Activated T-helper 9 cell treated with anti-CD3 and anti-CD28 coated beads, Interleukin-2, amount 50 U/mL, for 16 hours (primary cell): ENCODE measurements at places on chromosomes 12 and 14.

DNA sequence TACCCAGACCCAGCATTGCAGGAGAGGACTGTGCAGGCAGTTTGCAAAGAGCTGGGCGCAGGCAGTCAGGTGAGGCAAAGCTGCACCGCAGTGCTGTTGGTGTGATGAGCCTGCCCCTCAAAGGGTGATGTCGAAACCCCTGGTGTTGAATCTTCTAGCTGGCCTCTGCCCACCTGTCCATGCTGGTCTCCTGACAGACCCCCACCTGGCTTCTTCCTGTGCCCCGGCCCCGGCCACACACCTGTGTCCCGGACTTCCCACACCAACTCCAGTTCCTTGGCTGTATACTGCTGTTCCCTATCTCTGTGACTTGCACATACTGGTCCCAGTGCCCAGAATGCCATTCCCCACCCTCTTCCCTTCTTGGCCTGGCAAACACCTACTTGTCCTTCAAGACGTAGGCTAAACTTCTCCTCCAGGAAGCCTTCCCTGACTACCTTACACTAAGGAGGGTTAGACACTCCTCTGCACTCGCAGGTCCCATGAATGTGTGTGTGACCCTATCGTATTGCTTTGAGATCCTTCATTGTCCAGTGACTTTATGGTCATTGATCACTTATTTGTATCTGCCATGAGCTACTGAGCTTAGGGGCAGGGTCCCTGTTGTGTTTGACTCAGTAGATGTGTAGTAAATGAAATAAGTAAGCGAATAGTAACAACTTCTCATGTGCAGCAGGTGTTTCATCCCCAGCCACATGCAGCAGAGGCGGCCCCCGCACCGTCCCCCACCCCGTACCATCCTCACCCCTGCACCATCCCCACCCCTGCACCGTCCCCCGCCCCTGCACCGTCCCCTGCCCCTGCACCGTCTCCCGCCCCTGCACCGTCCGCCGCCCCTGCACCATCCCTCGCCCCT is 37.4 kb downstream of the ESRRB start:
- no peak for DNase-seq

DNA sequence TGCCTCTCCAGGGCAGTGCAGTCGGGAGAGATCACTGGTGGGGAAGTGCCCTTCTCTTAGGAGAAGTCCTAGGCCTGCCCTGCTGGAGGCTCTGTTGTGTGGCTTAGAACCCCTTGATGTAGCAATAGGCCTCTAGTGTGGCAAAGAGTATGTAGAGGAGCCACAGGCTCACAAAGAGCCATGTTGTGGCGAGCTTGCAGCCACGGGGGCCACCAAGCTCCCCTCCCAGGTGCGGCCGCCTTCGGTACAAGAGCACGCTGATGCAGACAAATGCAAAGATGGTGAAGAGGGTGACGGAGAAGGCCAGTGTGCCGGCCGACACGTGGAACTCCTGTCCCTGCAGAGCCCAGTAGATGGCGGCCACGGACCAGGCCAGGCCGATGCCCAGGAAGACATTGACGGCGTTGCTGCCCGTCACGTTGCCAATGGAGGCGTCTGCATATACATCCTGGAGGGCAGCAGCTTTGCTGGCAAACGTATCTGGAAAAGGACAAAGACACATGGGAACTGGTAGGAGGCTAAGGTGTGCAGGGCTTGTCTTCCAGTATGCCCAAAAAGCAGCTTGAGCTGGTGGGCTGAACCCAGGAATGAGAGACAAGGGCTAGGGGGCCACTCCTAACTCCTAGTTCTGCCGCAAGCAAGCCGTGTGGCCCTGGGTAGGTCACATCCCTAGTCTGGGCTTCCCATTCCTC is 142.8 kb downstream of the SLC8A3 start:
- no peak for DNase-seq

DNA sequence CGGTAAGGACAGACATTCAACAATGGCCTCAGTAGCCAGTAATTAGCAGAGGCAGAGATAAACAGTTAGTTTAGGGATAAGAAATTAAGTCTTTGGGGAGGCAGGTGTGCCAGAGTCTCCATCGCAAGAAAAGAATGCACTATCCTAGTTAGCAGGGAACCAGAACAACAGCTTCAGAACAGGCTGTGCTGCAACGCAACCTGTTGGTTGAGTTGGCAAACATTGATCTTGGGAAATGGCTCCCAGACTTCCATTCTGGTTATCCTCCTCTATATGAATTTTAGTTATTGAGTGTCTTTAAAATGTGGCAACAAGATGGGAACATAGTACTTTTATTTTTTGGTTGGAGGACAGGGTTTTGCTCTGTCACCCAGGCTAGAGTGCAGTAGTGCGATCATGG is 12.3 kb upstream of the LEMD3 start:
- no peak for DNase-seq

DNA sequence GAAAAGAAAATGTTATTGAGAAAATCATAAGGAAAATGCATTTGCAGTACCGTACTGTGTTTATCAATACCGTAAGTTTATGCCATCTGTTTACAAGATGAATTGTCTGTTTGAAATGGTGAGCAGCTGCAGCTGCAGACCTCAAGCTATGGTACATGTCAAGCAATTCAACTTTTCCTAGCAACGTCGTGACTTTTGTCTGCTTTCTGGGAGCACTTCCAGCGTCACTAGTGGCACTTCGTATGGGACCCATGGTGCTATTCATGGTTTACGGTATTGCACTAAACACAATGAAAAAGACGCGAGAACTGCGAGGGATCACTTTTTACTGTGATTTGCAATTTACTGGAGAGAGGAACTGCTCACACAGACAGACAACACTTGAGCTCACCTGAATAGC is 160.8 kb downstream of the UNC79 start:
- no peak for DNase-seq

GRCh38 chr12:32920506-32921085 is 24.0 kb upstream of the PKP2 start:
- no peak for DNase-seq

DNA sequence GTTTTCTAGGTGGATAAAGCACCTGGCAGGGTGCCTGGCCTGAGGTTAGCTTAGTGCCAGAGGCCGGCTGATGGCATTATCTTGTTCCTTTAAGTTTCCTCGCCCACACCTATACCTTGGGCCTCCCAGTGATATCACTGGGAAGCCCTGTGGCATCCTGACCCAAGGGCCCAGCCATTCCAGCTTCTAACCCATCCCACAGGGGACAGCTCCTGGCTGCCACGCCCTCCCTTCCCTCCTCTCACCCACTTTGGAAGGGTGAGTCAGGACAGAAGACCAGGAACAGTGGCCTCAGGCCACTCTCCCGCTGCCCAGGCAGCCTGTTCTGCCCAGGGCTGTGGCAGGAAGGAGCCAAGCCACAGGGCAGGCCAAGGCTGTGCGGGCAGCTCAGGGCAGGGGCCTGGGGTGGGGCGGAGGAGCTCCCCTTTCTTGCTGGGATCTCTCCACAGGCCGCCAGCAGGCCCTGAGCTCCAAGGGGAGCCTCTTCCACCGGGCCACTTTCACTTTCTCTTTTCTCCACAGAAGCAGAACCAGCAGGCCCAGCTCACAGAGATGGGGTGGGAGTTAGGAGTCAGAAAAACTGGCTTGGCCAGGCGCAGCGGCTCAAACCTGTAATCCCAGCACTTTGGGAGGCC is 75.1 kb downstream of the IRF2BPL start:
- peak; percentile 22 for DNase-seq

DNA sequence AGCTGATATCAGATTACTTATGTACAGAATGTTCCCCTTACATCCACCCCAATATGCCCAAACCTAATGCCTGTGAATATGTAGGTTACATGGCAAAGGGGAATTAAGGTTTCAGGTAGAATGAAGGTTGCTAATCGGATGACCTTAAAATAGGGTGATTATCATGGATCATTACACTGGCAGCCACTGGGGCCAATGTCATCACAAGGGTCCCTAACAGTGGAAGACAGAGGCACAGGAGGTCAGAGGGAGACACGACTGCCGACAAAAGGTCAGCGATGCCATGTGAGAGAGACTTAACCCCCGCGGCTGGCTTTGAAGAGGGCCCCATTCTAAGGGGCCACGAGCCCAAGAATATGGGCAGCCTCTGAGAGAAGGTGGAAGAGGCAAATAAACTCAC is 106.8 kb upstream of the EVL start:
- no peak for DNase-seq

DNA sequence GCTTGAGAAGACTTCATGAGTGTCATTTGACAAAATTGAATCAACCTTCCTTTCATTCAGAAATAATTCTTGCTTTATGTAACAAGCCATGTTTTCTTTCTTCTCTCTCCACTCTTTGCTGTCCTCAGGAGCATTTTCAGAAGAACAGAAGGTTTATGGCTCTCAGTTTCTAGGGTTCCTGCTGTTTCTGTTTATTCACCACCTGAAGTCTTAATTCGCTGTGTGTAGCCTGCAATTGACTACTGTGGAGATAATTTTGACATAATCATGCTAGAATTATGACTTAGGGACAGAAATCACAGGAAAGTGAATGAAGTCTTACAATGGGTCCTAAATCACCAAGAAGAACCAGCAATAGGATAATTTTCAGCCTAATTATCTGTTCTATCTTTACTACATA is 7.2 kb upstream of the PLEKHG7 start:
- DNase-seq: no peak

DNA sequence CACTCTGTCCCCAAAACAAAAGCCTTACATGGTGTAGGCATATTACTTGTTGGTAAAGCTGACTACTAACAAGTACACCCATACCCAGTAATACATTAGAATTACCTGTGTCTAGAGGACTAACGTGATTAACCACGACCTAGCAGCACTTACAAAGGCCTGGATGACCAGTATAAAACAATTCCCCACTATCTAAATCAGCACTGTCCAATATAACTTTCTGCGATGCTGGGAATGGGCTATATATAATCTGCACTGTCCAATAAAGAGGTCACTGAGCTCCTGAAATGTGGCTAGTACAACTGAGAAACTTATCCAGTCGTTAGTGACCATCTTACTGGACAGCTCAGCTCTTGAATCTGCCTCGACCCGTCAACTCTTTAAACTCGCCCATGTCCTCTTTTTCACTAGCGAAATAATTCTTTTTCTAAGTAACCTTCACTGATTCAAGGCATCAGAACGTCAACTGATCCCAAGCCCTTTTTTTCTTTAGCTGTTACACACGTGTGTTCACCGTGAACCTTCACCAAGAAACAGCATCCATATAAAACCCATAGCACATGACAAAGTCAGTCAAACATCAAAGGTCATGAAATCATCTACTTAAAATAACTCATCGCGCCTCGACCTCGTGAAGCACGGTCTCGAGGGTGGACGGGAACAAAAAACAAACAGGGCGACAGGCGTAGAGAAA is 905 bp upstream of the CIPC start:
- DNase-seq: no peak

GRCh38 chr12:54572881-54573280 is 15.6 kb downstream of the PPP1R1A start:
- no peak for DNase-seq

DNA sequence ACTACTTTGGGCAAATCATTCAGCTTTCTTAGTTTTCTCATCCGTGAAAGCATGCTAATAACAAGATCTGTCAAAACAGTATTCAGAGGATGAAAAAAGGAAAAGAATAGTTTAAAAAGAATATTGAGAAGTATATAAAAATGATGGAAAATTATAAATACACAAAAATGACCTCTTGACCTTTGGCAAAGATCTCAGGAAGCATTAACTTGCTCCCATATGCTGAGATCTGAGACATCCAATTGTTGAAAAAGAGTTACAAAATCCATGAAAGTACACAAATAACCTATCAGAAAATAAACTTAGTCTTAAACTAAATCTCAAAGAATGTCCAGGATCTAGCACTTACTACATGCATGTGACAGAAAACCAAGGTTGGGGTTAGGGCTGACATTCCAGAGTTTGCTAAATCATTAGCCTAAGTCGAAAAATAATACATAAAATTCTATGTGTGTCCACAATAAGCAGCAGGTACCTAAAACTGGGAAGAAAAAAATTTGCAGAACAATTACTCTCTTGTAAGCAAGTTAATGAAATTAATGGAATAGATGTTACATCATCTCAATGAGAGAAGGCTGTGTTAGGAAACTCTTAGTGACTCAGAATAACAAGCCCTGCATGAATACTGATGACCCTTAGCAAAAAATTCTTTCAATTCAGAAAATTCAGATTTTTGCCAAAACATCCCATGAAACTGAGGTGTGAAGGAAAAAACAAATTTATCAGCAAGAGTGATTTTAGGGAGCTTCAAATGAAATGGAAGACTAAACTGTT is 3.4 kb downstream of the PAH start:
- DNase-seq: no peak

DNA sequence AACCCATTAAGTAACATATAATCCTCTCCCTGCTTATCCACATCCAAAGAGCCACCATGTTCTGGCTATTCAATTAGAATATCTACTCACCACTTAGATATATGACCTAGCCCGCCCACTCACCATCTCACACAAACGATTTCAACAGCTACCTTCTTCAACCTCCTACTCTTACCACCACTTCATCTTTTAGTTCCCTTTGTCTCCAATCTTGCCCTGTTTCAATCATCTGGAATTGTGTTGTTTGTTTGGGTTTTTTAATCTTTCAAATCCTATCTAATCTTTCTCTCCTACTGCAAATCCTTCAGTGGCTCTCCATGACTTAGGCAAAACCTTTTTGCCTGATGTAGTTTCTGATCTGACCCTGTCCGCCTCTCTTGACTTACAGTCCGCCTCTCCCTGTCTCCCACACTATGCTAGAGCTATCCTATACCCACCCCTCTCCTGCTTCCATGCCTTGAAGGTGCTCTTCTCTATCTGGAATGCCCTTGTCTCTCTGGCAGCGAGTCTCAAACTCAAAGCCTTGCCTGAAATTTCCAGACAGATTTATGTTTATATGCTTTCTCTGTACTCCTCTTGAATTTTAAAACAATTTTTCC is 161.0 kb upstream of the CRY1 start:
- DNase-seq: no peak

DNA sequence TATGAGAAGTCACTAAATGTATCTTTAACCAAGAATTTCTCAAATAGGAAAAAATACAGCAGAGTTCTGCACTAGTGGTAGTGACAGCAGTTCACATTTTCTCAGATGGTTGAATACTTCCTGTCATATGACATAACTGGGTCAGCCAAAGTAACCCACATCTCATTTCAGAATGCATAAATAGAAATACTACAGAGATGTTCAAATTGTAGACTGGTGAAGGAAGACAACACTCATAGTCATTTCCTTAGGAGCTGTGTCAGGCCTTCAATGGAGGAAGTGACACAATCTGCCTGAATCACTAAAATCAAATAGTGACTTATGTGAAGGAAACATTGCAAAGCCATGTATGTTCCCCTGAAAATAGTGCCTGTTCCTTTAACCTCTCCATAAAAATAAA is 32.4 kb downstream of the FERMT2 start:
- no peak for DNase-seq

DNA sequence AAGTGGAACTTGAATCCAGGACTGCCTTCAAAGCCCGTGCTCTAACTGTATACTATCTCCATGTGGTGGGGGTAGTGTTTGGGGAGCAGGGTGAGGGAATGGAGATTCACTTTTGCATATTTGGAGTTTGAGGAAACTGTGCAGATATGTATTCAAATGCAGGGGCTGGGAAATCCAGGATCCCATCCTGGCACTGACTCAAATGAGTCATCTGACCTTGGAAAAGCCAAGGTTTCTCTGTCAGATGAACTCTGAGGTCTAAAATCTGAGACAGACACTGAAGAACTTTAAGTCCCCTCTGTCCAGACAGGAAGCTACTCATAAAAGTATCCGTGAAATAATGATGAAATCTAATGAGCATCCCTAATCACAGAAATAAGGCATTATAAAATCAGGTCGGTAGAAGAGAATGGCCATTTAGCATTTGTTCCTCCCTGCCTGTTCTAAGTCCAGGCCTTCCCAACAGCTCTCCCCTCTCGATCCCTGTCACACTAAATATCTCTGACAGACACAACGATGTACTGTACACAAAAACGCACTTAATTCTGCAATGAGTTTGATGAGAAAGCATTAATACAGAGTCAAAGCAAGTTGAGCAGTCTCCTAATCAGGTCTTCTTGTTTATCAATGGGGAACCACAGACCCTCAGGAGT is 14.4 kb downstream of the NIN start:
- no peak for DNase-seq
